Stimulated activated CD4-positive, alpha-beta T cell treated with anti-CD3 and anti-CD28 coated beads, Interleukin-1b, Interleukin-23, amount 100 ng/mL, for 48 hours (primary cell): ENCODE measurements at places on chromosomes 7 and 10.

DNA sequence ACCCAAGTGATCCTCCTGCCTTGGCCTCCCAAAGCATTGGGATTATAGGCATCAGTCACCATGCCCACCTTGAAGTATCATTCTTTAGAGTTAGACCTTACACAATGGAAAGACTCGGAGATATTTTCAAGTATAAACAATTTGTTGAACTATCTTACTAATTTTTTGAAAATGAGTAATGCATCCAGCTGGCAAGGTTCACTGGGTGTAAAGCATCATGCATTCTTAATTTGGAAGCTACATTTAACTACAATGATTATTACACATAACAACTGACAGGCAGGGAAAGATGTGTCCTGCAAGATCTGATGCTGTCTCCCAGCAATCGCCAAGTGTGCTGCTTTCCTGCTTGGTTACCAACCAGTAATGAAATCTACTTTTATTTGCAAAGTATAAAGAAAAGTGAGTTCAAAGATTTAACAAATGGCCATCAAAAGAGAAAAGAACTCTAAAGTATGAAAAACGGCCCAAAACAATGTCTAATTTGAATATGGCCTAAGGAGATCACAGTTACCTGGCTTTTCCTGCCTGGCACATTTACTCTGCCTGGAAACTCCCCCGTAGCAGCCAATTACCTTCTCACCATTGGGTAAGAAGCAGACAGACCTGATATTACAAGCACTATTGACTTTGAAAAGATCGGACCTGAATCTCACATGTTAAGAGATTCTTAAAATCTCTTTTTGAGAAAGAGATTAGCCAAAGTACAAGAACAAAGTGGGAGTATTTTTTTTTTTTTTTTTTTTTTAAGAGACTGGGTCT lies 59.3 kb upstream of the NMT2 start:
- no peak for DNase-seq

- DNase-seq, result peak; percentile 82
These were observed 208.3 kb downstream of the CELF2 start for GRCh38 chr10:11225935-11226334.

GRCh38 chr7:55188590-55189138 lies 169.8 kb downstream of the EGFR start:
- no peak for DNase-seq

- no peak for DNase-seq
These were observed 300.0 kb upstream of the NRG3 start for GRCh38 chr10:81575036-81575435.

- peak; percentile 61 for DNase-seq
These were observed 135.9 kb upstream of the PODXL start for GRCh38 chr7:131692131-131692960.

DNA sequence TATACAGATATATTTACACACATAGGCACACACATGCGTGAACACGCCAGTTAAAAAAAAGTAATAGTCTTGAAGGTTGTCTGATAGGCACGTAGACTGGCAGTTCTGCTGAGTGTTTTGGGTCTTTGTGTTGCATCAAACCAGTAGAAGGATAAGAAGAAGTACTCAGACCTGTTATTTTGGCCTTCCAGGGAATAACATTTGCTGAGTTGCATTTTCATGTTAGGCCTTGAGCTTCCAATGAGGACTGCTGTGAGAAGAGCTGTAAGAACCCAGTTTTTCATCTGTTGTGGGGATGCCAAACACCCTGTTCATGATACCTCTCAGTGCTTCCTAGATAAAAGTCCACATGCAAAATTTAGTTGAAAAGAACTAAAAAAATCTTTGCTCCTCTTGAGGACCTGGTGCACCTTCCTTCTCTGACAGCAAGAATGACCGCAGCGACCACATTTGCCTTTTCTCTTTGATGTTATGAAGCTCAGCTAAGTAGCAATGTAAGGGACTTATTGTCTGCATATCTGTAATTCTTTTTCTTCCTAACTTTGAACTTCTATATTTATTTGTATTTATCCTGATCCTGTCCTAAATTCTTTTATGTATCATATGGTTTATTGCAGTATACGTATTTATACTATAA lies 27.2 kb downstream of the HIPK2 start:
- no peak for DNase-seq

GRCh38 chr10:110698782-110699201 lies 54.7 kb downstream of the RBM20 start:
- no peak for DNase-seq

- no peak for DNase-seq
These were observed 85.7 kb downstream of the MMRN2 start for GRCh38 chr10:86871563-86872183.
